ENCODE measurements at places on chromosomes 1 and 21.
A peak's percentile ranks its signal among the peaks of the same experiment; 100 is the strongest.

DNA sequence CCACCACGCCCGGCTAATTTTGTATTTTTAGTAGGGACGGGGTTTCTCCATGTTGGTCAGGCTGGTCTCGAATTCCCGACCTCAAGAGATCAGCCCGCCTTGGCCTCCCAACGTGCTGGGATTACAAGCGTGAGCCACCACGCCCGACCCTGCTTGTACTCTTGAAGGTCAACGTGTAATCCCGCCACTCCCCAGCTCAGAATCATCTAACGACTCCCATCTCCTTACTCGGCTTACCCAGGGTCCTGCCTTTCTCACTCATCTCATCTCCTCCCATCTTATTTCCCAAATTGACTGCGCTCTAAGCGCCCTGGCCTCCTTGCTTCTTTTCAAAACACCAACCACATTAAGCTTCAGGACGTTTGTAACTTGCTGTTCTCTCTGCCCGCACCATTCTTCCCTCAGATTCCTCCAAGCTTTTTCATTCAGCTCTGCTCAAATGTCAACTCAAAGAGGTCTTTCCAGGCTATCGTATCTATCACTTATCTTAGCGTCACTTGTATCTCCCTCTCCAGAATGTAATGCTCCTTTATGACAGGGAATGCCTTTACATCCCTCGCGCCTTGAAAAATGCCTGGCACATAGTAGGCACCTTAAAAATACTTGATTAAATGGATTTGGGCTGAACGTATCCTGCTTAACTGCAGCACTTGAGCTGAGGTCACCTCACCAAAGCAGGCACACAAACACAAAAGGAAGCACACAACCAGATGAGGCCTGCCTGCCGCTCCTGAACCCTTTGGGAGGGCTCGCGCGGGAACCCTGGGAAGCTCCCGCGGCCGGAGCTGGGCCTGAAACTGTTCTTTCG, 1.4 kb upstream of the USP1 start:
- no peak for DNase-seq

DNA sequence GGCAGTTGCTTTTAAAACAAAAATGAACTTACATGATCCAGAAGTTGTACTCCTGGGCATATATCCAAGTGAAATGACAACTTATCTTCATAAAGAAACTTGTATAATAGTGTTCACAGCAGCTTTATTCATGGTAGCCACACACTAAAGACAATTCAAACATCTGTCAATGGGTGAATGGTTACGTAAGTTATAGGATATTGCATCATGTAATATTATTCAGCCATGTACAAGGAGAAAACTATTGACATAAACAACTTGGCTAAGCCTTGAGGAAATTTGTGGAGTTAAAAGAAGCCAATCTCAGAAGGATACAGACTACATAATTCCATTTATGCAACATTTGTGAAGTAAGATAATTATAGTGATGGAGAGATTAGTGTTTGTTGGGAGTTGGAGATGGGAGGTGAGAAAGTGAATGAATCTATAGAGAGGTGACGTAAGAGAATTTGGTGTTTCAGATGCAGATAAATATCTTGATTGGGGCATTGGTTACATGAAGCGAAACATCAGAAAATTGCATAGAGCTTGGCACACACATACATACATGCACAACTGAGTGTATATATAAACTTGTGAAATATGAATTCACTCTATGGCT, 49.9 kb upstream of the GRIK1 start:
- no peak for DNase-seq

- peak; percentile 90 for DNase-seq
Measured at GRCh38 chr1:1358433-1359271, at the start of gene MXRA8. Gene MXRA8, minus strand, starts transcription at chr1:1358555. Its CDS starts 51 bp downstream, at chr1:1358504.

DNA sequence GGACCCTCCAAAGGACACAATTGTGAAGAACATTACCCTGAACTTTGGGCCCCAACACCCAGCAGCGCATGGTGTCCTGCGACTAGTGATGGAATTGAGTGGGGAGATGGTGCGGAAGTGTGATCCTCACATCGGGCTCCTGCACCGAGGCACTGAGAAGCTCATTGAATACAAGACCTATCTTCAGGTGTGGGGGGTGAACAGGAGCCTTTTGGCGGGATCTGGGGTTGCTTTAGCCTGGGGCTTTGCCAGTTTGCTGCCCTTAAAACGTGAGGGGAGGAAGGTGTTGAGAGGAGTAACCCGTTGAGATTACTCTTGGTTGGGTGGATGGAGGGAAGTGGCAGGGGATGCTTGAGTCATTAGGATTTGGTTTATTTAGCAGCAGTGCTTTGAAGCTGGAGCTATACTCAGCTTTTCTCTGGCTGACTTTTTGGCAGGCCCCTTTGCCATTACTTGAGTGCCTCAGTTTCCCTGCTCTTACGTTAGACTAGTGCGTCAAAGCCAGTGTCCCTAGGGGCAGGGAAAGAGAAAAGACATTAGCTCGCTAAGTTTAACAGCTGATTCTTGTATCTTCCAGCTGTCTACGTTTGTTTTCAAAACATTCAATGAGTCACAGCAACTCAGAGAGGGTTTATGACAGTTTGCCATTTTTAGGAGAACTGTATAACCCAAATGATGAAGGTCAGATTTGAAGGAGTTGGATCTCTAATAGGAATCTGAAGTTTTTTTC, 4.4 kb downstream of the NDUFS2 start:
- no peak for DNase-seq

DNA sequence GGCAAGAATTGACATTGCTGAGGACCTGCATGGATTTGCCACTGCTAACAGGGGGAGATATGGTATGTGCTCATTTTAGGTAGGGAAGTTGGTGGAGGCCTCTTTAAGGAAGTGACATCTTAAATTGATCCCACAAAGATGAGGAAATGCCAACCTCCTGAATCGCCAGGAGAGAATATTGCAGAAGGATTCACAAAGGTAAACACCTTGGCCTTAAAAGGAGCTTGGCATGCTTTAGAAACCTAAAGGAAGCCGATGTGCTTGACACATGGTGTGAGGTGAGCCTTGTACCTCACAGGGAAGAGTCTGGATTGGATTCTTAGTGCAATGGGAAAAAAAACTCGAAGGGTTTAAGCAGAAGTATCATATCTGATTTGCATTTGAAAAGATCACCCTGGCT, 470.5 kb upstream of the DAB1 start:
- DNase-seq = no peak

DNA sequence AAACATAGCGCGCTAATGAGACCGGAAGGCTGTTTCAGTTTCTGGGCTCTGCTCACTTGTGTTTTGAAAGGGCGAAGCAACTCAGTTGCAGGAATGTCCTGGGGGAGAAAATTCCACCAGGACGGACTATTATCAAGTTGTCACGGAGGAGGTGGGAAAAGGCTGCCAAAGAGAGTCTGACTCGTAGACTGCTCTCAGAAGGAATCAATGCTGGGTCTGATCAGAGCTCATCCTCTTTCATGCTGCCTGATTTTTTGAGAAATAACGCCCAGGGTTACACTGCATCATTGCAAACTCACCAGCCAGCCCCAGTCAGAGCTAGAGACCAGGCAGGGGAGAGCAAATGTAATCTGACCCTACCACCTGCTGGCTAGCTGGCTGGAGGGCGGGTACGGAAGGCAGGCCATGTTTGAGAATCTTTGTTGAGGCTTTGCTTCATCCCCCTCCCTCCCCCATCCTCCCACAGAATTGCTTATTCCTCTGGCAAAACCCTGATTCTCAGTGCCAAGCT, 36.4 kb upstream of the BCL9 start:
- DNase-seq = peak; percentile 4

GRCh38 chr1:243572940-243573339, 277.1 kb downstream of the AKT3 start:
- no peak for DNase-seq

- peak; percentile 55 for DNase-seq
Measured at GRCh38 chr1:151166505-151166956, 587 bp downstream of the SCNM1 start.

- DNase-seq = no peak
Measured at GRCh38 chr1:231515748-231516147, 12.7 kb upstream of the TSNAX start.

DNA sequence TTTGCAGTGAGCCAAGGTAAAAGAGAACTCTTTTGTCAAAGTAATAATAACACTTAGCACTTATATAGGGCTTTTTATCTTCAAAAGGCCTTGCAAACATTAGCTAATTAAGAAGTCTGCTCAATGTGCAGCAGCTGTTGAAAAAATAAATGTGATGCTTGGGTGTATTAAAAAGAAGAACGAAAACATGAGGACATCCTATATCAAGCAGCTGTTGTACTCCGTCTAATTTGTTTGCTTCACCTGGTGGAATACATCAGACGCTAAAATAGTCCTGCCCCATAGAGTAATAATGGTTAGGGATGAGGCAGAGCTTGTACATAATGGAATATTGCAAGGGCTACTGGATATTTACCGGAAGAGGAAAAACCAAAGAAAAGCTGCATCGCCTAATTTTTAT, 299.5 kb downstream of the ST6GALNAC3 start:
- DNase-seq = no peak

DNA sequence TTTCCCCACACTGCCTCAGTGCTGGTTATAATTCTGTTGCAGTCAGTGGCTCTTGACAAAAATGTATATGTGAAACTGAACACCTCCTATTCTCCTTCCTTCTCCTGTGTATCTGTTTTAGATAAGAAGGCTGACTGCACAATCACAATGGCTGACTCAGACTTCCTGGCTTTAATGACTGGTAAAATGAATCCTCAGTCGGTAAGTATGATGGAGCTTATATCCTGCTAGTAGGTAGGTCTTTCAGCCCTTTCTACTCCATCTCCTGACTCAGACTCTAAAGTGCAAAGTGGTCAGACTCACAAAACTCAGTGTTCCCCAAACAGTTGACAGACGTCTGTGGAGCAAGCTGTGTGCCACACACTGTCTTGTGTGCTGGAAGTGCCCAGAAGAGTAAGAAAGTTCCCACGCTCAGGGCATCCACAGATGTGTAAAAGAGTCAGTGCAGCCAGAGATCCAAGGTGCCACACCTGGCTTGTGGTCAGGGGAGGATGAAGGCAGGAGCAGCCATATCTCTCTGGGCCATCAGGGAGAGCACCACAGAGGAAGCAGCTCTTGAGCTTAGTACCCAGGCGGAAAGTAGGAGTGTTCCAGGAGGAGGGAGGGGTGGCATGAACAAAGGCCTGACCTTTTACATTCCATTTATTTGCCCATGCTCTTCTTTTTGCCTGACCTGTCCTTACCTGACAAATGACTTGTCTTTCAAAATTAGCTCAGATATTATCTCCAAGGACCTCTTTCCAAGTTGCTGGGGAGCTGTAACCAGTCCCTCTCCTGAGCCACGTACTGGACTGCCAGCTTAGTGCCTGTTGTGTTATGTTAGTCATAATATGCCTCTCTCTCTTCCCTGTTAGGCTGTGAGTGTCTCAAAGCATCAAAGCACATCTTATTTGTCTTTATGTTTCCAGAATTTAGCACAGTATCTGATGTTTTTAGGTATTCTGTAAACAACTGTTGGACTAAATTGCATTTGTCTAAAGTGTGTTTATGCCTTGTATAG, 14.0 kb upstream of the PODN start:
- peak; percentile 81 for DNase-seq

DNA sequence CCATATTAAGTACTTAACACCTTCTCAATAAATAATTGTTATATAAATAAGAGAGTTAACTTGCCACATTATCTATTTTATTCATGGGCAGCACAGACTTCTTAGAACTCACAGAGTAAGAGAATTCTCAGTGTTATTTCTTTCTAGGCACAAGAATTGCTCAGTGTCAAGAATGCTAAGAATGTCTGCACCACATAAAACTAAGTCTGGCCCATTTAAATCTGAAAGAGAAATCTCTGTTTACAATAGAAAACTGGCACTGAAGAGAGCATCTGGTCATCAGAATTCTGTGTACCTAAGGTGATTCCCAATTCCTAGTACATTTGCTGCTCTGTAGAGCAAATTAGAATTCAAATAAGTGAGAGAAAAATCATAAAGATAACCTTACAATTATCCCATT, 3.8 kb downstream of the OR10K2 start:
- DNase-seq = no peak

- no peak for DNase-seq
Measured at GRCh38 chr21:41008974-41009373, 159.0 kb upstream of the BACE2 start.

- no peak for DNase-seq
Measured at GRCh38 chr1:193260056-193260745, 73.8 kb upstream of the B3GALT2 start.

DNA sequence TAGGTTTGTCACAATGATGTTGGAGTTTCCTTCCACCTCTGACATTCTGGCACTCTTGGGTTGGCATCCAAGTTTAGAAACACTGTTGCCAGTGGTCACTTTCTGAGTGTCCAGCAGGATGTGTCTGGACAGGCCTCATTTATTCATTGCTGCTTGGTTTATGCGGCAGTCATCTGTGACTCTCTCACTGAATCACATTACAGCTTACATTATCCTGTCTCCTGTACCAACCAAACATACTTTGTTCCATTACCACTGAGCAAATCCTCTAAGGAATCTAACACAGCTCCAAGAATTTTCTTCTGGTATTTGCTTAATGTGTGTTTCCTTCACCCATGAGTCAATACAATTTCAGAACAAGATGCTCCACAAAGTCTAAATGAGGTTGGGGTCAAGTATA, 19.9 kb downstream of the SGIP1 start:
- peak; percentile 77 for DNase-seq

- DNase-seq = no peak
Measured at GRCh38 chr1:211736351-211736915, 61.0 kb upstream of the NEK2 start.

- no peak for DNase-seq
Measured at GRCh38 chr1:10836726-10837125, 40.3 kb upstream of the CASZ1 start.

DNA sequence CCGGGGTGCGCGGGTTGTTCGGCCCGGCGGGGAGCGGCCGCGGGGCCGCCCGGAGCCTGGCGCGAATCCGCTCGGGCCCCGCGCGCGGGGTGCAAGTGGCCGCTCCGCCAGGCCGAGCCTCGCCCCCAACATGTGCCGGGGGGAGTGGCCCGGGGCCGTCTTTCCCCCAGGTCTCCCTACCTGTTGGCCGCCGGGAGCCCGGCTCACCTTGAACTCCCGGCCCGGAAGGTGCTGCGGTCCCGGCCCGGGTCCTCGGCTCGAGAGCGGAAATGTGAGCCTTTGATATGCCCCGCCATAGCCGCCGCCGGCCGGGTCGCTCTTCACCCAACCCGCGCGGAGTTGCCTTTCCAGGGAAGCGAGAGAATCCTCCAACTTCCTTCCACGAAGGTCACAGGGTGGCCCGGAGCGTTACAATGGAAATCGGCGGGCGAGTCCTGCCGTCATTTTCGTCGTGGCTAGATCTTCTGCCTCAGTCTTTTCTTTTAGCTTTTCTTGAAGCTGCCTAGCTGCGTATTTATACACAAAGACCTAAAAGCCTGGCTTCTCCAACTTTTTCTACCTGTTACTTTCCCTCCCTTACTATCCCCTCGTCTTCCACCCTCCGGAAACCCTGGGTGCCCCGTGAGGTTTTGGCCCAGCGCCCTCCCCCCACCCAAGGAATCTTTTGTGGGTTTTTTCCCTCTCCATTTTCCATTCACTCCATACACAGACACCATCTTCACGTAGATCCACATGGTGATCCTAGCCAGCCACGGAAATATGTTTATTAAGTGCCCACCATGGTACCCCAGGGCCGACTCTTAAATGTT, 867 bp downstream of the PTGFRN start:
- DNase-seq = no peak

GRCh38 chr1:159849626-159850366, 12.7 kb downstream of the VSIG8 start:
- peak; percentile 60 for DNase-seq
